Ureter (tissue), 1 donor: ENCODE measurements at places on chromosomes 2 and 18.
A peak's percentile ranks its signal among the peaks of the same experiment; 100 is the strongest.

DNA sequence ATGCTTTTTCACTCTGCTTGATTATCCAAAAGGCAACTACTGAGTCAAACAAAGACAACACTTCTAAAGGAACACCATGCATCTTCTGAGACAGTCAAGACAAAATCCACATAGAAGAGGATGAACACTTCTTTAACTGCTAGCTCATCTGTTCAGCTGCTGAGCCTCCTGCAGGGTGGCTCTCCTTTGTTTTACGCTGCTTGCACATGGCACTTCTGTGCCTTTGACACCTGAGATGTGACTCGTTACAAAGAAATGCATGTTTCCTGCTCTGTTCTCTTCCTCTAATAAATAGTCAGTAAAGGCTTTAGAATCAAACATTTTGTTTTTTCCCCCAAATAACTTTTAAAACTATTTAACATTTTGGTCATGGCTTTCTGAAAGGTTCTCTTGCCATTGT, 1129.4 kb downstream of the TDRD15 start:
- DNase-seq: no peak

DNA sequence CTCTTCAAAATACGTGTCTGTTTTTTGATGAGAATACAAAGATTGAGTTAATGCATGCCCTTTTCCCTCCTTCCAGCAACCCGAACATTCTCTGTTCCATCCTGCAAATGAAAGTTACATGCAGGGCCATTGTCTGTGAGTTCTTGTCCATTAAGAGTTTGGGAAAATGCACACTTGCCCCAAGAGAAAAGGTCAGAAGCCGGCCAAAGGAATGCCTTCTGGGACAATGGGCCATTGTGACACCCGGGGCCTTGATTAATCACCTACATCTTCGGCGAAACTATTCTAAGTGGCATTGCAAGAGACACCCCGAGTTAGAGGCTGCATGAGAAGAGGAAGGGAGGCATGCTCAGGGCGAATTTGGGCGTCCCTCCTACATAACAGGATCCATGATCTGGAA, 73.7 kb upstream of the COPS8 start:
- no peak for DNase-seq

DNA sequence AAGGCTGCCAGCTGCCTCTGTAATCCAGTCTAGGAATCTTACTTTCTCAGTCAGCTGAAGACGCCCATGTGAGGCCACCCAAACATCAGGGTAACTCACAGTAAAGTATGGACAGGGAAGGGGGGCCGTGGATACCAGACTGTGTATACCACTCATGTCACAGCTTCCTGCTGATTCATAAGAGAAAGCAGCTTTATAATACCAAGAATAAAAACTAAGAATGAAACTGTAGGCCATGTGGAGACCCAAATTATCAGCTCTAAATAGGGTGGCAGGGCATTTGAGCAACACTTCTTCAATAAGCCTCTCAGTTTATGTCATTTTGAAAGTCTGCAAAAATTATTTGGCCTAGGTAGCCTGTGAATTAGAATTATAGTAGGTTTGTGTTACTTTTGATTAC, 115.0 kb upstream of the CDCA7 start:
- DNase-seq: no peak

- DNase-seq: no peak
These were observed 900.3 kb downstream of the CBLN2 start for GRCh38 chr18:71643822-71644221.

DNA sequence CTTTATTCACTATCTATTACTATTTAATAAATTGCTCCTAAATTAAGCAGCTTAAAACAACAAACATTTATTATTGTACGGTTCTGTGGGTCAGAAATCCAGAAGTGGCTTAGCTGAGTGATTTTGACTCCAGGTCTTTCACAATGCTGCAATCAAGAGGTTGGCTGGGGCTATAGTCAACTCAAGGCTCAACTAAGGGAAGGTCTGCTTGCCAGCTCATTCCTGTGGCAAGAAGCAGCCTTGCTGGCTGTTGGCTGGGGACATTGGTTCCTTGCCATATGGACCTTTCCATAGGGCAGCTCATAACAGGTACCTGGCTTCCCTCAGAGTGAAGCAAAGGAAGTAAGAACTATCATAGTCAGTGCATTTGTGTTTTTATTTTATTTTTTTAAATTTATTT, 5.0 kb upstream of the MRPL19 start:
- DNase-seq: no peak

DNA sequence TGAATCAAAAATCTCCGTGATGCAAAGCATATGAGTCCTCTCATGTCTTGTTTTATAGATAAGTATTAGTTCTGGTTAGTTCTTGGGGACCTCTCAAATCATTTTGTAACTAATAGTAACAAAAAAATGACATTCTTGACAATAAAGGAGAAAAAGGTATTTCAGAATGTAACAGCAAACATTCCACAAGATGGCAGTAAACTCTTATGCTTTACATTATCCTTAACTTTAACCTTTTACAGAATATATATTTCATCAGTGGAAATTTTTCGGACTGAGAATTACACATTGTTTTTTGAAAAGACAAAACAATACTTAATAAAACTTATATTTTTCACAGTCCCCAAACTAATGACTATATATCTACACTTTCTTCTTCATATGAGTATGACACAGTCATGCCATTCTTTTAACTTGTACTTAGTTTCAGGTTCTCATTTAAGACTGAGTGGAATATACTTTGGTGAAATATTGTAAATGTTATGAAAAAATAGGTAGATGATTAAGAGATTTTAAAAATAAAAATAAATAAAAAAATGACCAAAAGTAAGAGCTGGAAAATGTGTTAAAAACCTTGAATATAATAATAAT, 142.9 kb upstream of the NXPH2 start:
- no peak for DNase-seq

DNA sequence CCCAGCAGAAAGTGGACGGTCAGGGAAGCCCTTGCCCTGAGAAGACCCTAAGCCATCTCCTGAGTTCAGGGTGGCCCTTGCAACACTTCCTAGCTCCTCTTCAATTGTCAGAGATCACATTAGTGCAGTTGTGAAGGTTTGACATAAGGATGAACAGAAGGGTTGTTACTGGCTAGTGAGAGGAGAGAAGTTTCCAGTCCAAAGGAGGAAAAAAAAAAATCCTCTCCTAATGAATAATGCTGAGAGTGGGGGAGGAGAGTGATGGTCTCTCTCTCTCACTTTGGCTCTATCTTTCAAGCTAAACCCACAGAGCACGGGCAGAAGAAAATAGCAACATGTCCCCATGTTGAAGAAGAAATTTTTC, 819.9 kb downstream of the BCL11A start:
- DNase-seq: no peak

- DNase-seq: no peak
These were observed 1.7 kb downstream of the IL1RL1 start for GRCh38 chr2:102313025-102313424.

DNA sequence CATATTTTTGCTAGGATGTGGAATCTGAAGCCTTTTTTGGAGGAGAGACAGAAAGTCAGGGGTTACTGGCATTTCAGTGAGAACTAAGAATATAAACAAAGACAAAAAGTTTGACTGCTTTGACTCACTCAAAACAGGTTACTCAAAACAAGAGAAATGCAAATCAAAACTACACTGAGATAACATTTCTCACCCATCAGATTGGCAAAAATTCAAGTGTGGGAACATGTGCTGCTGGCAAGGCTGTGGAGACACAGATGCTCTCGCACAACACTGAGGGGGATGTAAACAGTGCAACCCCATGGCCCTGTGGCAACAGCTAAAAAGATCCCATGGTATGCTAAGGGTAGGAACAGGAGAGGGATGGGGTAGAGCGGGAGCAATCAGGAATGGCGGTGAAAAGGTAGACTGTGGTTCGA, 86.6 kb downstream of the DTNB start:
- no peak for DNase-seq

GRCh38 chr18:78737006-78737915, 242.4 kb upstream of the SALL3 start:
- DNase-seq: peak; percentile 28

- DNase-seq: no peak
These were observed 143.2 kb downstream of the RHBDD1 start for GRCh38 chr2:226979004-226979403.

GRCh38 chr2:239581352-239581901, 180.6 kb upstream of the HDAC4 start:
- no peak for DNase-seq
